ENCODE measurements at places on chromosomes 1 and 21. TPM values are rescaled to one million over a fixed set of nuclear protein-coding genes. Genes with fewer than 3 reads are reported as not detected.

The CTSS gene
- not detected for total RNA-seq

The UTS2 gene
- not detected for total RNA-seq

The SLC6A9 gene
- 30.1 TPM for total RNA-seq

The ORC1 gene
- 46.4 TPM for total RNA-seq

The RXFP4 gene
- not detected for total RNA-seq

The TIE1 gene
- total RNA-seq, result 1.2 TPM

The RNU1-1 gene
- 1,874 TPM for total RNA-seq

The CRYBG2 gene
- total RNA-seq, result 11.8 TPM

The JMJD4 gene
- 24.4 TPM for total RNA-seq

The AGO3 gene
- total RNA-seq, result 23.6 TPM

The RGS8 gene
- total RNA-seq, result 0.07 TPM

The LRRC41 gene
- 59.4 TPM for total RNA-seq

The CAMK2N1 gene
- 1.2 TPM for total RNA-seq

The NFASC gene
- 5.0 TPM for total RNA-seq

The SLC45A3 gene
- 16.7 TPM for total RNA-seq

The TRABD2B gene
- 2.3 TPM for total RNA-seq

The C8A gene
- total RNA-seq, result not detected

The DLGAP3 gene
- 7.3 TPM for total RNA-seq

The AADACL4 gene
- not detected for total RNA-seq

The LCE1D gene
- total RNA-seq, result not detected

The OR2T33 gene
- not detected for total RNA-seq

The CHI3L1 gene
- not detected for total RNA-seq

The ATP1A4 gene
- total RNA-seq, result 0.20 TPM

The PGLYRP4 gene
- not detected for total RNA-seq

The SEC16B gene
- total RNA-seq, result 0.70 TPM

The ADAM30 gene
- not detected for total RNA-seq

The CDA gene
- total RNA-seq, result 6.5 TPM

The FCAMR gene
- not detected for total RNA-seq

The OR2W3 gene
- total RNA-seq, result not detected

Data from H9 (cell line).